ENCODE measurements at places on chromosomes 1 and 21. TPM values are rescaled to one million over a fixed set of nuclear protein-coding genes. Genes with fewer than 3 reads are reported as not detected.

FMN2 gene
- 6.5 TPM for total RNA-seq

GJC2 gene
- total RNA-seq, result 1.9 TPM

TRAF3IP3 gene
- total RNA-seq, result 6.7 TPM

SWT1 gene
- 22.9 TPM for total RNA-seq

UMODL1 gene
- total RNA-seq, result 0.48 TPM

- no peak for DNase-seq
These were observed 85.8 kb upstream of the COG2 start for GRCh38 chr1:230556453-230556852.

DNA sequence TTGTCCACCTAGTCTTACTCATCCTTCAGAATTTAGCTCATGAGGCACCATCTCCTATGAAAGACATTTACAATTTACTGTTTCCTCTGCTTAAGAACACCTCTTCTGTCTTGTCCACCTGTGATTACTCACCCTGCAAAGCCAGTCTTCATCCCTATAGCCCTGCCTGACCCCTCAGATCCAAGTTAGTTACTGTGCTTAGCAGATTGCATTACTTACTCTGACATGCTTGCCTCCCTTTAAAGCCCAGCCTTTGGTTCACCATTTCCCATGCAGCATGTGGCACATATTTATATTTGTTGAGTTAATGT, 60.9 kb upstream of the VCAM1 start:
- peak; percentile 50 for DNase-seq

GRCh38 chr1:111958851-111959250, 30.6 kb downstream of the KCND3 start:
- no peak for DNase-seq

DNA sequence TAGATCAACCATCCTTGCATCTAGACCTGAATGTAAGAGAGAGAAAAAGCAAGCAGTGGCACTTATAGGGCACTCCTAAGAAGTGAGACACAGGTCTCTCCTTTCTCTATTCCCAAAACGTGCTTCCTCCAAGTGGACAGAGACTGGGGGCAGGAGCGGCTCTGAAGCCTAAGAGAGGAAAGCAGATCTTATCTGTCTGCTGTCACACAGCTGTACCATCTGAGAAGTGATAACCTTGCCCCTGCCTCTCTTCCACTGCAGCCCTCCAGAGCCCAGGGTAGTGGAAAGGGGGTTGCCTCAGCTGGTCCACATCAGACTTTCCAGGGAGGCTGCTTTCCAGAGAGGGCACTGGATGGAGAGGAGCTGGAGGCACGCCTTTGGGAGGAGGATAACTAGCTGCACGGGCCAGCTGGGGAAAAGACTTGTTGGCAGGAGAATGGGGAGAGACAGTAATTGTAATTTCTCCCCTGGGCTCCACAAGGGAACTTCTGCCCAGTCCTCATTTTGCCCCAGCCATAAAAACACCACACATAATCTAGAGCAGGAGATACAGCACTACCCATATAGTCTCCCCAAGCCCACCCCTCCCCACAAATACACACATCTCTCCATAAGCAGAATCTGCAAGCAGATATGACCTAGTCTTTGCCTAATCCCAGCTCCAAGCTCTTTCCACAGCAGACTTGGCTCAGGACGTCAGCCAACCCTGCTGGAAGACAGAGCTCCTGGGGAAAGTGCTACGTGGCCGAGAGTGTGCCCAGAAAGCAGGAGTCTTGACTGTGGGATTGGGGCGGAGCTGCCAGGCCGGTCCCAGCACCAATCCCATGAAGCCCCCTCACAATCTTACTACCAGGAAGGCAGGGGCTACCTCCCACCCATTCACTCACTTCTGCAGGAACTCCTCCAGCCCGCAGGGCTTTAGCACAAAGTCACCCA, 31.2 kb downstream of the PIK3C2B start:
- DNase-seq, result peak; percentile 96

DNA sequence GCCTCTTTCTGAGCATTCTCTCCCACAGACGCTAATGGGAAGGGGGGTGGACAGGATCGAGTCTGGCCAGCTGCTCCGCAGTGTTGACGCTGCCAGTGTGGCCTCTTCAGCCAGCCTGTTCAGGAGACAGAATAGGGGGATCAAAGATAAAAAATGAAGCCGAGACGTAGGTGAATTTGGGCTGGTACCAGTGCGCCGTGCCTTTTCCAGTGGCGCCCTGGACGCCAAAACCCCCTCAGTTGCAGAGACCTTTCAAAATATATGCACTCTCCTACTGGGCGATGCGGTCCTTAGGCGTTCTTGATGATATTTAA, 1.1 kb downstream of the TTC3 start:
- DNase-seq, result no peak

DNA sequence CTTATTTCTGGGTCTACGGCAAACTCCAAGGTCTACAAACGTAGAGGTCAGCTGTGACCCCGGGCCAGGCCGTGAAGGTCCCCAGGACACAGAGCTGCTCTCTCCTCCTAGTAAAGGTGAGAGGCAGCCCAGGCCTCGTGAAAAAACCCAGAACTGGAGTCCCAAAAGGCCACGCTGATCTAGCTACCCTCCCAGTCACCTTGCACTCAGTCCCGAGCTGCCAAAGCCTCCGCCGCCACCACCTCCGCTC, 125 bp downstream of the ATP5PF start:
- DNase-seq, result no peak

GRCh38 chr1:8486047-8486446, 168.1 kb downstream of the SLC45A1 start:
- no peak for DNase-seq

DNA sequence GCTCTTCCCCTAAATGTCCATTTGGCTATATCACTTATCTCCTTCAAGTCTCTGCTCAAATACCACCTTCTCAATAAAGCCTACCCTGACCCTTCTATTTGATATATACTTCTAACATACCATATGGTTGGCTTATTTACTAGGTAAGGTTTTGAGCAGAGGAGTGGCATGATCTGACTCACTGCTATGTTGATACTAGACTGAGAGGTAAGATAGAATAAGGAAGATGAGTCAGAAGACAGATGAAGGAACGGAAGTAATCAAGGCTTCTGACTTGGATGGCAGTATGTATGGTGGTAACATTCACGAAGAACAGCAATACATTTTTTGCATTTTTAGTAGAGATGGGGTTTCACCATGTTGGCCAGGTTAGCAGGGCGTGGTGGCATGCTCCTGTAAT, 4.8 kb upstream of the HRNR start:
- DNase-seq, result no peak

GRCh38 chr21:46559291-46559983, 45.4 kb downstream of the S100B start:
- DNase-seq, result no peak

- no peak for DNase-seq
These were observed 9.0 kb upstream of the CSRP1 start for GRCh38 chr1:201515895-201516294.

All from umbilical cord (tissue), 2 donors.